Stimulated activated CD4-positive, alpha-beta T cell treated with anti-CD3 and anti-CD28 coated beads, TNF-alpha, amount 100 ng/mL, for 24 hours (primary cell): ENCODE measurements at places on chromosomes 2 and 18.

DNA sequence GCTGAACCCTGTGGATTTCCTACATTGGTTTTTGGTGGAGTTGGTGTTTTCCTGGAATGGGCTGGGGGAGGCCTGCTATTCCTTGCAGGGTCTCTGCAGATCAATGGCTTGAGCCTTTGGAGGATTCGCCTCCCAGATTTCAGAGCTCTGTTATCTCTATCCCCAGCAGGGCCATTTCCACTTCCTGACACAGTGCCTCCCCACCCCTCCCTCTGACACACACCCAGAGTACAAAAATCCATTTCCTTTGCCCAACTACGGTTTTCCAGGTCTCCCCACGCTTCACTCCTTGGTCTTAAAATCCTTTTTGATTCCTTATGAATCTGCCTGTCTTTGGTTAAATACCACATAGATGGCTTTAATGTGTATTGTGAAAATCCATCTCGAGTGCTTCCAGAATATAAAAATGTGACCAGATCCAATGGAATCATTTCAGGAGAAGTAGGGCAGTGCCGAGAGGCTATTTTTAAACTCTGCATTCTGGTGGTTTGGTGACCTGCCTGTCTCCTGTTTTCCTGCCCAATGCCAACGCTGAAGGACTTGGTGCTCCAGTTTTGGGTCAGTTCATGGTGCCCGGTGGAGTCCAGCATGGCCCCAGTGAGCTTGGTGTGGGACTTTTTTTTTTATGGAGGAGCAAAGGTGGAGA lies 60.9 kb downstream of the ARL4C start:
- no peak for DNase-seq

GRCh38 chr2:95017071-95017501 lies 8.4 kb upstream of the MAL start:
- DNase-seq, result no peak

GRCh38 chr2:218263817-218264641 lies 3.2 kb downstream of the GPBAR1 start:
- no peak for DNase-seq

- no peak for DNase-seq
Measured at GRCh38 chr18:75962036-75962572, 532.9 kb downstream of the ZNF516 start.

DNA sequence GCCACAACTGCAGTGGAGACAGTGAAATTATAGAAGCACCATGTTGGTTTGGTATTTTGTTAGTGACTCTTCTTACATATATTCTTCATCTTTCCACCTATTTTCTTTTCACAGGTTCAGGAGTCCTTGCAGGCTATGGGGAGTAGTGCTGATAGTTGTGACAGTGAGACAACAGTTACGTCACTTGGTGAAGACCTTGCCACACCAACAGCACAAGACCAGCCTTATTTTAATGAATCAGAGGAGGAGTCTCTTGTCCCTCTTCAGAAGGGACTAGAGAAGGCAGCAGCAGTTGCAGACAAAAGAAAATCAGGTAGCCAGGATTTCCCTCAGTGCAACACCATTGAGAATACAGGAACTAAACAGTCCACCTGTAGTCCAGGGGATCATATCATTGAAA lies 23.6 kb downstream of the ITPRID2 start:
- no peak for DNase-seq

DNA sequence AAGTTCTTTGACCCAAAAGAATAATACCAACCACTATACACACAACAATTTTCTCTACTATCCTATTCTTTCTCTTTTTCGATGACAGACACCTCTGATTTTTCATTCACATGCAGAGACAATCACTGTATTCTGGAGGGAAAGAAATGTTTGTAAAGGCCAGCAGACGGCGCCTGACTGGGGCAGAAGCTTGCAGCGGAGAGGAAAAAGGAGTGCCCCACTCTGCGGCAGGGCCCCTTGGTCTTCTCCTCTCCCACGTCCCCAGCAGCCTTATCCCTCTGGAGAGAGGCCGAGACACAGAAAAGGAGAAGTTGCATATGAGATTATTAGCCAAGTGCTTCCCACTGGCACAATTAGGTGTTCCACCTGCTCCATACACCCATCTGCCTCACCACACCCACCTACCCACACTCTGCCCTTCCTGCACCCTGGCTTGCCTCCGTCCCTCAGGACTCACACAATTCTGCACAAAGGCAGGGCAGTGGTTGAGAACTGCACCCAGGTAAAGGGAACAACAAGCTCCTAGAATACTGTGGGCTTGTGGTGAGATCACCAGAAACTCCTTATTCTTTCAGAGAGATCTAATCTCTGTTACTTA lies 687.3 kb downstream of the NRXN1 start:
- DNase-seq, result no peak

GRCh38 chr2:33071591-33071990 lies 124.8 kb downstream of the LTBP1 start:
- DNase-seq, result no peak

DNA sequence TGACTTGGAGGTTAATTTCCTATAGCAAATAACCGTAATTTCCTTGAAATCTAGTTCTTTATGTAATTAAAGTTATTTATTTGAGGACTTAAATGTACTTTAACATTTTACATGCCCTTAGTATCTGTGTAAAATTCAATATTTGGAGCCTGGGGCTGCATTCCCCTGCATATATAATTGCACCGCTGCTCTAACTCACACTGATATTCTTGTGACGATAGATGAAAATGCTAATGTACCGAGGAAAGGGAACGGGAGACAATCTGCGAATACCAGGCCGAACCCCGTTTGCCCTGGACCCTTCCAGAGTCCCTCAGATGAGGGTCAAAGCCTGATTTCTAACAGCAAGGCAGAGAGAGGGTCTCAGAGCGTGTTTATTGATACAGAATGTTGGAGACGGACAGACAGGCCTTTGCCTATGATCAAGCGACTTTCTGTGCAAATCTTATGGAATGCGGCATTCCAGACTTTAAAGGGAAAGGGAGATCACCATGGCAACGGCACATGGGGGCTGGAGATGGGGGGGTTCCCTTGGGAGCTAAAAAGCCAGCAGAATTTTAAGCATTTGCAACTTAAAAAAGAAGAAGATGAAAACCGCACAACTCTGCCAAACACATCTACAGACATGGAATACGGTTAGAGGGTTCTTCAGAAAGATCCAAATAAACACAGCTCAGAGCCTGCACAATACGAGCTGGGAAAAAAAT lies 57.6 kb upstream of the TWIST2 start:
- no peak for DNase-seq

DNA sequence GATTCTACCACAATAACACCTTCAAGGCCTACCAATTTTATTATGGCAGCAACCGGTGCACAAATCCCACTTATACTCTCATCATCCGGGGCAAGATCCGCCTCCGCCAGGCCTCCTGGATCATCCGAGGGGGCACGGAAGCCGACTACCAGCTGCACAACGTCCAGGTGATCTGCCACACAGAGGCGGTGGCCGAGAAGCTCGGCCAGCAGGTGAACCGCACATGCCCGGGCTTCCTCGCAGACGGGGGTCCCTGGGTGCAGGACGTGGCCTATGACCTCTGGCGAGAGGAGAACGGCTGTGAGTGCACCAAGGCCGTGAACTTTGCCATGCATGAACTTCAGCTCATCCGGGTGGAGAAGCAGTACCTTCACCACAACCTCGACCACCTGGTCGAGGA lies 17.1 kb downstream of the APCDD1 start:
- no peak for DNase-seq

DNA sequence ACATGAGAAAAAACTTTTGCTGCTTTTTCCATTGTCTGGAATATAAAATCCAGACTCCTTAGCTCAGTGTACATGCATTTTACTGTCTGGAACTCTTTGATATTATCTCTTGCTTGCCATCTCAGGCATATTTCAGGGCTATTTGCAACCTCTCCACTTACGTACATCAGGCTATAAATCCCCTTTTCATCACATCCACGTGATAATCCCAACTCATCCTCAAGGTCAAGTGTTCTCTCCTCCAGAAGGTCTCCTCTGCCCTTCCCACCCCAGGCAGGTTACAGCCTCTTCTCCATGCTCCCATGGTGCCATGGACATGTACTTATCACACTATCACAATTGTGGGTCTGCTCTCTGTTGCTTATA lies 202.5 kb upstream of the RBMS1 start:
- DNase-seq, result no peak

DNA sequence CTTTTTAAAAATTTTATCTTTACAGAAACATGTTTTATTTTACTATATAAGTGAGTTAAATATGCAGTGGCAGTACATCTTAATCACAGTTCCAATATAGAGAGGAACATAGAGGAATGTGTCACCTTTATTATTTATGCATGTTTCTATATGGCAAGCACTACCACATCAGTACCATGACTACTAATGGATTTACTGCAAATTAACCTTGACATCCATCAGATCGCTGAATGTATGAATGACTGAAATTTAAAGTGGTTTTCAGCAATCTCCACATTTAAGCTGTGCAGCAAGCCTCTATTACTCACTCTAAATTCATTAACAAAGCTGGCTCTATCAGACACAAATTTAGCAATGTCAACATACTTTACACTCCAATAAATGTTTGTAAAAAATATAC lies 790.6 kb downstream of the NRXN1 start:
- no peak for DNase-seq

DNA sequence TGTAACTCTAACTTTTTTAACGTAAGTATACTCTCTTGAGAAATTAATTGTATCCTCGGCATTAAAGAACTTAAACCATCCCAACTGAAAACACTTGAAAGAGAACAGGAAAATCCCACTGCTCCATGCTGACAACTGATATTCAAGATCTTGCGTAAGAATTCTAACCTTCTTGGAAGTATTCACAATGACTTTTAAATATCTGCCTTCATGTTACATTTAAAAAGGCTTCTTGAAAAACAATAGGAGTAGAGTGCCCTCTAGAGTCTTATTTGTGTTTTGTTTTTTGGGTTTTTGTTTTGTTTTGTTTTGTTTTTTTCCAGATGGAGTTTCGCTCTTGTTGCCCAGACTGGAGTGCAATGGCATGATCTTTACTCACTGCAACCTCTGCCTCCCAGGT lies 65.4 kb upstream of the DNAJC10 start:
- no peak for DNase-seq

DNA sequence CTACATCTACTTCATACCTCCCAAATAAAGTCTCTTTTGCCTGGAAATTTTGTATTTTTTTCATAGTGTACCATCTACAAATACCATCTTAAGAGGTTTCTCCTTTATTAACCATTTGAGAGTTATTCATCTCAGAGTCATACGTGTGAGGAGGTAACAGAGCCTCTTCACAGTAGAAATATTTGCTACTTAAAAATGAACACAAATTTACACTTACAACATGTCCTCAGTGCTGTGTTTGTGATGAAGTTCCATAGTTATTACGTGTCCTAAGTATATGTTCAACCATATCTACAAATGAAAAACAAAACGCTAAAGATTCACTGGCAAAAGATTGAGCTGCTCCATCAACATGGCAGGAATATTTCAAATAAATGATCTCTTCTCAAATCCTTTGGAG lies 48.5 kb upstream of the HNRNPA3 start:
- no peak for DNase-seq

DNA sequence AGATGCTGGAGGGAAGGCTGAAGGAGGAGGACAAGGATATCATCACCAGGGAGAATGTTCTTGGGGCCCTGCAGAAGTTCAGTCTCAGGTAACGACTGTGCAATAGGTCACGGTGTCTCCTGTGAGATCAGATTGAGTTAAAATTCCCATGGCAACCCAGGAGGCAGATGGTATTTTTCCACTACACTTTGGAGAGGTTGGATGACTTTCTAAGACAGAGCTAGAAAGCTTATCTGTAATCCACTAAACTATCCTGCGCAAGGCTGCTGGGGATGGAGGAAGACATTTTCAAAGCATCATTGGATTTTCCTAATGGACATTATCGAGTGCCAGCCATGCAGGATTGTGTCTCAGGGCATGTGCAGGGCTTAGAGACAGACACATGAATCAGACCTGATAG lies 74.6 kb downstream of the ARMC9 start:
- no peak for DNase-seq

DNA sequence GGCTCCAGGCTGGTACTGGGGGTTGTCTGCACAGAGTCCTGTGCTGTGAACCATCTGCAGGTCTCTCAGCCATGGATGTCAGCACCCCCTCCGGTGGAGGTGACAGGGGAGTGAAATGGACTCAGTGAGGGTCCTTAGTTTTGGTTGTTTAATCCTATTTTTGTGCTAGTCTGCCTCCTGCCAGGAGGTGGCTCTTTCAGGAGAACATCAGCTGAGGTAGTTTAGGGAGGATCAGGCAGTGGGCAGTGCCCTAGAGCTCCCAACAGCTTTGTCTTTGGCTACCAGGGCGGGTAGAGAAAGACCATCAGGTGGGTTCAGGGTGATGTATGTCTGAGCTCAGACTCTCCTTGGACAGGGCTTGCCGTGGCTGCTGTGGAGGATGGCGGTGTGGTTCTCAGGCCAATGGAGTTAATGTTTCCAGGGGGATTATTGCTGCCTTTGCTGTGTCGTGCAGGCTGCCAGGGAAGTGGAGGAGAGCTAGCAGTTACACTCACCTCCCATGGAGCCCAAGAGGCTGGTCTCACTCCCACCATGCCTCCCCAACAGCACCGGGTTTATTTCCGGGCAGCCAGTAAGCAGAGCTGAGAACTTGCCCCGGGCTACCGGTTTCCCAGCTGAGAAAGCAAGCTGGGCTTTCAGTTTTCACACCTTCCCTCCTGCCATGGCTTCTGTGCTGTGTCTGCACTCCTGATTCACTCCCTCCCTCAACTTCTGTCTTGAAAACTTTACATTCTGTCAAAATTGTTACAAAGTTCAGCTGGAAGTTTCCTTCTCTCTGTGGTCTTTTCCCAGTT lies 563.4 kb downstream of the XIRP2 start:
- DNase-seq, result no peak

GRCh38 chr2:40321822-40322221 lies 130.1 kb downstream of the SLC8A1 start:
- DNase-seq, result no peak

GRCh38 chr2:31347319-31347718 lies 67.2 kb downstream of the XDH start:
- no peak for DNase-seq

- no peak for DNase-seq
Measured at GRCh38 chr18:23560186-23560585, 26.1 kb downstream of the NPC1 start.

DNA sequence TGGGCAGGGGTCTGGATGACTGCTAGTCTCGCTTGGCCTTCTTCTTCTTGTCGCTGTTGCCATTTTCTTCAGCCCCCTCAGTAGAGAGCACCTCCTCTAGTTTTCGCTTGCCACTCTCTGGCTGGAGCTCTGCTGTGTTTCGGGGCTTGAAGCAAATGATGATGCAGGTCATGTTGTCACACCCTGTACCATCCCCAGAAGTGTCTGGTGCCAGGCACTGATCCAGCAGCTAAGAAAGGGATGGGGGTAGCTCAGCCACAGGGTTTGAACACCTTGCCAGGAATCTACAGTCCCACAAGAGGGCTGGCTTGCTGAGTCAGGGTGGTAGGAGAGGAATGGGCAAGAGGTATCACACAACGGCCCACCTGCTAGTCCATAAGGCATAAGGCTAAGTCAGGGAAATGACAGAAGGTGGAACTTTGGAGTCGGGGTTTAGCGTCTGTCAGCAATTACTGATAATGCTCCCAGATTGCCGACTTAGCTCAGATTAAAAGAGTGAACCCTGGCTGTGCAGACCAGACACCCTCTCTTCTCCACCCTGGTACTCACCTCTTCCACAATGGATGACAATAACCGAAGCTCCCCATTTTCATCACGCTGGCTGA lies 1.1 kb upstream of the ZNF513 start:
- DNase-seq, result no peak
